ENCODE measurements at places on chromosomes 2 and 18. TPM values are rescaled to one million over a fixed set of nuclear protein-coding genes. Genes with fewer than 3 reads are reported as not detected.
A peak's percentile ranks its signal among the peaks of the same experiment; 100 is the strongest.

SGPP2 gene
- not detected for polyA plus RNA-seq

DYSF gene
- polyA plus RNA-seq, result 53.5 TPM

MAP3K19 gene
- polyA plus RNA-seq, result not detected

SCYGR6 gene
- not detected for polyA plus RNA-seq

DPYSL5 gene
- not detected for polyA plus RNA-seq

COLEC12 gene
- 7.6 TPM for polyA plus RNA-seq

FOXI3 gene
- not detected for polyA plus RNA-seq

NCKAP1 gene
- polyA plus RNA-seq, result 46.8 TPM

GLI2 gene
- polyA plus RNA-seq, result not detected

DNA sequence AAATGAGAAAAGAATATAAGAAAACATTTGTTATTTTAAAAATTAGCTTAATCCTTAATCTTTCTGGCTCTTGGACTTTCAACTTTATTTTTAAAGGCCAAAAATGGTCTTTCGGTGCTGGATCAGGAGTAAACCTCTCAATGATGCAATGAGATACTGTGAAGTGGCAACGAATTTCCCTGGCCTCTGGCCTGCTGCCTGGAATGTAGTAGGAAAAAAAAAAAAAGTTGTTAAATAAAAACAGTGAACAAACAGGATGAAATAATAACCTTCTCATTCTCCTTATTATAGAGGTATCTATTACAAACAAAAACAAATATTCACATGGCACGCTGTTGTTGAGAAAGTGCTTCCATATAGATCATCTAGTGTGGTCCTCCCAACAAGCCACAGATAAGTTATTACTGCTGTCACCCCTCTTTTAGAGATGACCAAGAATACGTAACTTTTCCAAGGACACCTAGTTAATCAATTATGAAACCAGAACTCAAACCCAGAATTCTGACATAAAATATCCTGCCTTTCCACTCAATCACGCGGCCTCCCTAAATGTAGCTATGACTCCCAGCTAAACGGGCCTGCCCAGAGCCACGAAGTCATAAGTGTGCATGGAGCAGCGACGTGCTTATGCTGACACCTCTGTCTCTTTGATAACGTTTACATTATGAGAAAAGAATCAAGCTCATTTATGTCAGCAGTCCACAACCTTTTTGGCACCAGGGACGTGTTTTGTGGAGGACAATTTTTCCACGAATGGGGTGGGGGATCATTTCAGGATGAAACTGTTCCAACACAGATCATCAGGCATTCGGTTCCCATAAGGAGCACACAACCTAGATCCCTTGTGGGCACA, 170.9 kb downstream of the BCL2 start:
- H3K27ac ChIP-seq, result no peak overlapping the region
- DNase-seq, result no peak
- no peak overlapping the region for H3K4me3 ChIP-seq
- H3K36me3 ChIP-seq, result no peaks in the 10 kb centered on the region
- peaks cover 9% of the 10 kb centered on the region for H3K27me3 ChIP-seq
- no peaks in the 10 kb centered on the region for H3K4me1 ChIP-seq

GRCh38 chr18:76348267-76349066, 146.6 kb downstream of the ZNF516 start:
- no peak for DNase-seq
- no peak overlapping the region for H3K4me3 ChIP-seq
- H3K4me1 ChIP-seq, result no peaks in the 10 kb centered on the region
- no peaks in the 10 kb centered on the region for H3K36me3 ChIP-seq
- no peak overlapping the region for H3K27ac ChIP-seq
- no peaks in the 10 kb centered on the region for H3K27me3 ChIP-seq

GRCh38 chr2:237330541-237330940, 83.4 kb downstream of the COL6A3 start:
- DNase-seq, result no peak
- no peaks in the 10 kb centered on the region for H3K36me3 ChIP-seq
- H3K4me3 ChIP-seq, result no peak overlapping the region
- H3K4me1 ChIP-seq, result no peaks in the 10 kb centered on the region

- no peaks in the 10 kb centered on the region for H3K36me3 ChIP-seq
- no peak overlapping the region for H3K4me3 ChIP-seq
- no peaks in the 10 kb centered on the region for H3K4me1 ChIP-seq
- H3K27ac ChIP-seq, result no peak overlapping the region
- no peak for DNase-seq
These were observed 185.8 kb upstream of the ID2 start for GRCh38 chr2:8496079-8496478.

DNA sequence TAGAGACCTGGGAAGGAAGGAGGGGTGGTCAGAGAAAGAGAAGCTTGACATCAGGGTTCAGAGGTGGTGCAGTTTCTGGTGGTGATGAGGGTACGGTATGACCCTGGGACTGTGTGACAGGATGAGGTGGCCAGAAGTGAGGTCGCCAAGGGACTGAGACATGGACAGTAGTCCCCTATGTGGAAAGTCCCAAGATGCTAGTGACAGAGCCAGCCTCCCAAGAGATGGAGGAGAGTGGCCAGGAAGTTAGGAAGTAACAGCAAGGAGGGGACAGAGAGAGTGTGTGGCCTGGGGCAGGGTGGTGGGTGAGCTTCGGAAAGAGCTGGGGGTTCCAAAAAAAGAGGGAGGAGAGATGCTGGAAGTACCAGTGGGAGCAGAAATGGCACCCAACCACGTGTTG, 66.0 kb downstream of the SMAD7 start:
- no peak overlapping the region for H3K27ac ChIP-seq
- H3K27me3 ChIP-seq, result no peaks in the 10 kb centered on the region
- DNase-seq, result no peak
- H3K4me1 ChIP-seq, result peaks cover 3% of the 10 kb centered on the region

DNA sequence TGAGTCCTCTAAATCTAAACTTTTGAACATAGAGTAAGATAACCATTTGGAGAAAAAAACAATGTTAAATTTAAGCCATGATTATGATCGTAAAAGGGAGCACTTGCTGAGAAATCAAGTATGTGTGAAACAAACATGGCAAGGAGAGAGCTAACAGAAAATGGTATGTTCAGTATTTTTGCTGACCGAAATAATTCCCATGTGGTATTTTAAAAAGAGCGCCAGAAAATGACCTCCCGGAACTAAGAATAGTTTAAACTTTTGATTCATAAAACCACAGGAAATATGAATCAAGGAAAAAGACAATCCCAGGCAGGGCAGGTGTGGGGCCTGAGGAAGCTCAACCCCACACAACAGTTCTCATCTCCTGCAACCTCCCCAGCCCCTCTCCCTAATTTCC, 74.2 kb downstream of the DOCK10 start:
- no peaks in the 10 kb centered on the region for H3K36me3 ChIP-seq
- no peaks in the 10 kb centered on the region for H3K27me3 ChIP-seq
- H3K4me3 ChIP-seq, result no peak overlapping the region
- DNase-seq, result no peak
- H3K4me1 ChIP-seq, result no peaks in the 10 kb centered on the region
- H3K27ac ChIP-seq, result no peak overlapping the region

- H3K4me1 ChIP-seq, result no peaks in the 10 kb centered on the region
- H3K36me3 ChIP-seq, result no peaks in the 10 kb centered on the region
- DNase-seq, result no peak
- peaks cover 15% of the 10 kb centered on the region for H3K27me3 ChIP-seq
- no peak overlapping the region for H3K4me3 ChIP-seq
These were observed 21.2 kb downstream of the CYP26B1 start for GRCh38 chr2:72126186-72127100.

DNA sequence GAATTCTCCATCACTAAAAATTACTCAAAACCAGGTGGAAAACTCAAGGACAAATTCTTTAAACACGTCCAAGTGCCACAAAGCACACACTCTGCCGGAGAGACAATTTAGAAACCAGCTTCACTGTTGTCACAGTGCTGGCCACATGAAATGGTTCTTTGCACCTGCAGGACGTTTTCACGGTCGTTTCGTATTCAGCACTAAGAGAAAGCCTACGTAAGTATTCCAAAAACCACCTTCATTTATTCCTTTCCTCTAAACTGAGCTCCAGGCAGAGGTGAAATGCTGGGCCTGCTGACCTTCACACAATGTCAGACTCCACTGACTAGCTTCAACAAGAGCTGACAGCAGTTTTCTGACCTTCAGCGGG, 680 bp downstream of the ATP5F1A start:
- DNase-seq, result no peak
- peaks cover 16% of the 10 kb centered on the region for H3K4me1 ChIP-seq
- H3K27ac ChIP-seq, result peak overlapping the region; percentile 55
- peak overlapping the region; percentile 91 for H3K4me3 ChIP-seq

GRCh38 chr2:108960006-108960405, 29.0 kb downstream of the EDAR start:
- no peaks in the 10 kb centered on the region for H3K4me1 ChIP-seq
- peaks cover 3% of the 10 kb centered on the region for H3K27me3 ChIP-seq
- H3K27ac ChIP-seq, result no peak overlapping the region
- H3K4me3 ChIP-seq, result no peak overlapping the region
- DNase-seq, result no peak

- no peaks in the 10 kb centered on the region for H3K36me3 ChIP-seq
- DNase-seq, result no peak
- H3K27me3 ChIP-seq, result no peaks in the 10 kb centered on the region
- H3K4me1 ChIP-seq, result no peaks in the 10 kb centered on the region
- no peak overlapping the region for H3K27ac ChIP-seq
- no peak overlapping the region for H3K4me3 ChIP-seq
These were observed 1628.0 kb upstream of the PIK3C3 start for GRCh38 chr18:40326985-40327384.

DNA sequence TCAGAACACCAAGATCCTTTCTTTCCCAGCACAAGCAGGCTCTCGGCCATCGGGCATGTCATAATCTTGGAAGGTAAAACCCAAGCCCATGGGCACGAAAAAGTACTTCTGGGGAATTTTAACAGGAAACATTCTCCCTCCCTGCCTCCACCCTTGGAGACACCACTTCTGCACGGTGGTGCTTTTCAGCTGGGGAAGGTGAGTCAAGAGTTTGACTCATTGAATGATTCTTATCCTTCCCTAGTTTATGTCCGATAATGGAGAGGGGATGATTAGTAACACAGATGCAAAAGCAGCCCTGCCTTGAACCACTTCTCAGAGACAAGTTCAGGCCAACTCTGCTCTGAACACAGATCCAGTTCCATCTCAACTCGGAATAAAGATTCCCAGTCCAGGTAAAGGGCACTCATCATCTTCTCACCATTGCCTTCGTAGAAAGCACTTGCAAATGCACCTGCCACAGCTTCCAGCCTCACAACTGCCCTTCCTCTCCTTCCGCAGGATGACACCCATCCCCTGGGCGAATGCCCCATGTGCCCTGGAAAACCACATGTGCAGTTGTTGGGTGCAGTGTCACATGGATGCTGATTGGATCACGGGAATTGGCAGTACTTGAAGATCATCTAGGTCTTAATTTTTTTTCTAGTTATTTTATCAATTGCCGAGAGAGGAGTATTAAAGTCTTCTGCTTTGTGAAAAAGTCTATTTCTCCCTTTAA, 136.2 kb downstream of the PXDN start:
- no peak overlapping the region for H3K27ac ChIP-seq
- H3K27me3 ChIP-seq, result peaks cover 2% of the 10 kb centered on the region
- H3K4me3 ChIP-seq, result no peak overlapping the region
- H3K4me1 ChIP-seq, result peaks cover 29% of the 10 kb centered on the region
- DNase-seq, result no peak
- H3K36me3 ChIP-seq, result no peaks in the 10 kb centered on the region

DNA sequence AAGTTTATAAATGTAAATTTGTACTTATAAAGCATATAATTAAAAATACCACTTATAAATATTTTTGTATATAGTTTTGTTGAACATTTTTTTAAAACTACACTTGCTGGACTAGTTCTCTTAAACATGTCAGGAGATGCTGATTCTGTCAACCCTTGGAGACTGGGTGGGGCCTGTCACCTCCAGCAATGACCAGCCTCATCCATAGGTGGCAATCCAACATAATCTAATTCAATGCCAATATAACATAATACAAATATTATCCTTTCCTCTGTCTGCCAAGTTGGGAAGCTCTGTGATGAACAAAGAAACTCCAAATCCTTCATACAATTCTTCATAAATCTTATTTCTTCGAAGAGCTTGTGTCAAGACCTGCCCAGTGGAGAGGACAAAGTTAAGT, 140.4 kb downstream of the RBMS1 start:
- H3K36me3 ChIP-seq, result no peaks in the 10 kb centered on the region
- peaks cover 3% of the 10 kb centered on the region for H3K4me1 ChIP-seq
- peak; percentile 38 for DNase-seq
- H3K4me3 ChIP-seq, result no peak overlapping the region
- H3K27ac ChIP-seq, result no peak overlapping the region

DNA sequence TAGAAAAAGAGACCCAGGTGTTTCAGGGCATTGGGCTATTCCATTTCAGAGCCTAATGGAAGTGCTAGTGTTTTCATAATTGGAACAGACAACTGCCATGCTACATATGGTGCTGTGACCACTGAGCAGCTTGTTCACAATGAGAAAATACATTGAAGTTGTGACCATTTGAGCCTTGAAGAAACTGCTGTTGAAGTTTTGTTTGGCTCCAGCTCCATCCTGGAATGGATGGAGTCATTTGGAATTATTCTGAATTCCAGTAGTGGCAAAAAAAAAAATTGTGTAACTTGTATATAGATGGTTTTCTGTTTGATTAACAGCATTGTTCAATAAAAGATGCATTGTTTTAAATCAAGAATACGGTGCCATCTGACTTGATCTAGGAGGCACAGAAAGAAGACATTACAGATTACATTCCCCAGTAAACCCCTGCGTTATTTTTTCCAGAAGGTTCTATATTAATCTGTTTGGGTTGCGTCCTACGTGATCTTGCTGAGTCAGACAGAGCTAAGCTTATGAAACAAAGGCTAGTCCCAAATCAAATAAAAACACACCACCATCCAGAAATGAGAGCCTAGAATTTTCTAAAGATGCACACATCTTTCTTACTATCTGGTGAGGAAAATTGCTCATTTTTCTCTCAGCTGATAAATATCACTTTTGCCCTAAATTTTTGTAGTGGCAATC, 19.2 kb downstream of the FMNL2 start:
- H3K27me3 ChIP-seq, result no peaks in the 10 kb centered on the region
- no peak for DNase-seq
- no peak overlapping the region for H3K4me3 ChIP-seq
- H3K36me3 ChIP-seq, result no peaks in the 10 kb centered on the region

DNA sequence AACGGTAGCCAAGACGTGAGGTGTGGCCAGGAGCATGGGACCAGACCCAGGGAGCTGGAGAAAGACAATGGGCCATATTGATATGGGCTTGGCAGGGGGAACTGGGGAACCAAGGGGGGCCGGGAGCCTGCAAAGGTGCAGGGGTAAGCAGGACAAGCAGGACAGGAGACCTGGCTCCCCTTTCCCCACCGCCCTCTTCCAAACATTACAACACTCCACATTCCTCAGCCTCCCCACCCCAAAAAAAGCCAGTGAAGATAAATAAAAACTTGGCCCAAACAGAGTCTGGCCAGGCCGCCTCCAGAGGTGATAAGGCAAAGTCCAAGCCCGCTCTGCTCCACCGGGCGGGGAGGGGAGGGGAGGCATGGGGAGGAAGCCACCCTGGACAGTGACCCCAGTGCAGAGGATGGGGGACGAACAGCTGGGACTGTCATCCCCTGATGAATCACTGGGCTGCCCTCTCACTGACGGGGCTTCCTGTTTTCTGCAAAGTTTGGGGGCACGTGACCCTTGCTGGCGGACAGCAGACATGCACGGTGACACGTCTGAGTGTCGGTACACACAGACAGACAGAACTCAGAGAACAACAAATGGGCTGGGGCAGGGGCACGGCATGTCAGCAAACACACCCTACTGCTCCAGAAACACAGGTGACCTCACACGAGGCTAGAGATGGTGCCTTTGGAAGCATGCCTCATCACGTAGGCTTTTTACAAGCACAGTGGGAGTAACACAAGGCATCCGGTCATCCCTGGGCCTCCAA, 100.2 kb downstream of the TNS1 start:
- DNase-seq, result peak; percentile 81
- H3K27ac ChIP-seq, result peak overlapping the region; percentile 42
- peaks cover 35% of the 10 kb centered on the region for H3K4me1 ChIP-seq
- no peaks in the 10 kb centered on the region for H3K27me3 ChIP-seq
- peaks cover 2% of the 10 kb centered on the region for H3K36me3 ChIP-seq

Measured in endothelial cell of umbilical vein (primary cell).